Stimulated activated CD8-positive, alpha-beta memory T cell treated with anti-CD3 and anti-CD28 coated beads, Interleukin-4, amount 100 ng/mL, for 48 hours (primary cell): ENCODE measurements at places on chromosomes 16 and 17.

GRCh38 chr17:55210292-55210691 lies 54.5 kb upstream of the HLF start:
- DNase-seq, result no peak

DNA sequence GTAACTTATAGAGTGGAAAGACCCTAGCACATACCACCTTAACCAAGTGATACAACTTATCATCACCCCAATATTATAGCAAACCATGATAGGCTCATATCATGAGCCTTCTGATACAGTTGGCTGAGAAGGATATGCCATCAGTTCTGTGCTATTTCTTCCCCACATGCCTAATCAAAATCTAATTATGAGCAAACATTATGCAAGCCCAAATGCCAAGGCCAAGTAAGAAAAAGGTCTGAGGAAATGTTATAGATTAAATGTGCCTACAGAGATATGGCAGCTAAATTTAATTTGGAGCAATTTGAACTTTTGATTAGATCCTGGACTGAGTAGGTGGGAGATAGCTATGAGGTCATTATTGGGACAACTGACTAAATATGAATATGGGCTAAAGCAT lies 225.9 kb upstream of the PMFBP1 start:
- no peak for DNase-seq

GRCh38 chr17:7459961-7460545 lies 15.2 kb downstream of the CHRNB1 start:
- no peak for DNase-seq

DNA sequence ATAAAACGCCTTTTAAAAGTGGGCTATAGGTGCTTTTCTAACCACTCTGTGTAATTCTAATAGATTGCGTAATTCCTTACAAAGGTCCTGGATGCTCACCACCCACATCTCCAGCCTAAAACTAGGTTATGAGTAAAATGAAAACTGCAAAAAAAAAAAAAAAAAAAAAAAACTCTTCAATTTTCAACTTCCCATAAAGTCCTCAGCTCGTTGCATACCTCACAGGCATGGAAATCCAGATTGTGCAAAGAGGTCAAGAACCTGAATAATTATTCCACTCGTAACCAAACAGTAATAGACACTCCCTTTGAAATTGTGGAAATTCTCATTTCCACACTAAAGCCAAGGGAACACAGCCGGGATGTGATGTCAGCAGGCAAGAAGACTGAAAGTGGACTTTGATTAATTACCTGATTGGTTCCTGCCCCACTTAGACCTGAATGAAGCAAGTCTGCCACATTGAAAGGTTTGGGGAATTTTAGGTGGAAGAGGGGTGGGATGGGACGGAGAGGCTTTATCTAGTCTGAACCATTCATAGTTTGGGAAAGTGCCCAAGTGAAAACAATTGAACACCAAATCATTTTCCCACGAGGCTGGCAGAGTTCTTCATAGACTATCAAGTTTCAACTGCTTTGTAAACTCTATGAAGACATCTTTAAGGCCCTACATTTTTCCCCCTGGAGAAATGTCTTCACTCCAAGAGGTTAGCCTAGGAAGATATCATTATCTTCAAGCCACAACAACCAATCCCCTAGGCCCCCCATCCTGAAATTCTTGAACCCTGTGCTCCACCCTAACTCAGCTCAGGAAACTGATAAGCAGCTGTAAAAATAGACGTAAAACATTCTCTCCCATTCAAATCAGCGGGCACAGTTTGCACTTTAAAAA lies 49.1 kb upstream of the TANC2 start:
- DNase-seq, result no peak

- no peak for DNase-seq
Measured at GRCh38 chr17:3276126-3276525, 22.0 kb downstream of the OR3A1 start.

- no peak for DNase-seq
Measured at GRCh38 chr16:63945806-63946205, 1176.1 kb downstream of the CDH11 start.
